A549 treated with CpdA at 1 μM for 4 hours (cell line): ENCODE measurements at places on chromosomes 13 and 19. TPM values are rescaled to one million over a fixed set of nuclear protein-coding genes. Genes with fewer than 3 reads are reported as not detected.

The TTC9B gene
- 0.62 to 0.81 TPM (median 0.76 TPM) in 5 replicates for total RNA-seq

The EFNB2 gene
- 1.4 to 2.2 TPM (median 1.9 TPM) in 5 replicates for total RNA-seq

The ZNF792 gene
- 1.4 to 2.1 TPM (median 1.9 TPM) in 5 replicates for total RNA-seq

The FCER2 gene
- not detected in 5 replicates for total RNA-seq

The SGCG gene
- not detected in 5 replicates for total RNA-seq

The ARHGEF7 gene
- total RNA-seq, result 20.3 to 25.1 TPM (median 21.2 TPM) in 5 replicates

The NPHS1 gene
- 0.41 to 0.83 TPM (median 0.49 TPM) in 5 replicates for total RNA-seq

The ZNF563 gene
- total RNA-seq, result not detected in 5 replicates
